ENCODE measurements at places on chromosomes 1 and 21. TPM values are rescaled to one million over a fixed set of nuclear protein-coding genes. Genes with fewer than 3 reads are reported as not detected.

- no peak for DNase-seq
Observed at GRCh38 chr21:26441149-26441548, 131.9 kb downstream of the CYYR1 start.

The KPNA6 gene
- total RNA-seq = 58.9 TPM

DNA sequence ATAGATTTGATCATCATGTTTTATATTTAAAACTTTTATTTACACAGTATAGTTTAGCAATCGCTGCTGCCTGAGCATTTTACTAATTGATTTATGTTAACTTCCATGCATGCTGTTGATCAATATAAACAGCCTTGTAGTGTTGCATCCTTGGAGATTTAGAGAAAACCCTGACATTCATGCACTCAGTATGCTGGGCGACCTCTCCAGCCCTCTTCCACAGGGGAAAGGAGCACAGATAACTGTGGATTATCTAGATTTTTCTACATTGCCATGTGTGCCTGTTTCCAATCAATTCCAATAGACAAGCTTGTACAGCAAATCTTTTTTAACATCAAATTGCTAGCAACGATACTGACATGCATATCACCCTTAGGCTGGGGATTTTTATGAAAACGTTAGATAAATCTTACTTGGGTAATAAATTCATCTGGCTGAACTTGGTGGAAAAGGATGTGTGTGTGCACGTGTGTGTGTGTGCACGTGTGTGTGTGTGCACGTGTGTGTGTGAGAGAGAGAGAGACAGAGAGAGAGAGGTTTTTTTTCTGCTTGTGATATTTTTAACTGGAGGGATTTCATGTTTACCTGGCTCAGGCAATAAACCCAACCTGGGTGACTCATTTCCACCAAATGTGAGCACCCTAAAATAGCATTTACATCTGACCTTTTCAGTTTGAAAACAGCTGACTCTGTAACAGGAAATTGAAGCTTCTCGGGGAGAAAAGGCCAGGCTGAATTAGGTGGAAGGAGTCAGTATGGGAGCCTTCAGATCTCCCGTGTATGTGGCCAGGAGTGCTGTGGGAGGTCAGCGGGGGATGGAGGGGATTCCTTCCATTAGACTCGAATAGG is 339.8 kb downstream of the PRDM2 start:
- no peak for DNase-seq

DNA sequence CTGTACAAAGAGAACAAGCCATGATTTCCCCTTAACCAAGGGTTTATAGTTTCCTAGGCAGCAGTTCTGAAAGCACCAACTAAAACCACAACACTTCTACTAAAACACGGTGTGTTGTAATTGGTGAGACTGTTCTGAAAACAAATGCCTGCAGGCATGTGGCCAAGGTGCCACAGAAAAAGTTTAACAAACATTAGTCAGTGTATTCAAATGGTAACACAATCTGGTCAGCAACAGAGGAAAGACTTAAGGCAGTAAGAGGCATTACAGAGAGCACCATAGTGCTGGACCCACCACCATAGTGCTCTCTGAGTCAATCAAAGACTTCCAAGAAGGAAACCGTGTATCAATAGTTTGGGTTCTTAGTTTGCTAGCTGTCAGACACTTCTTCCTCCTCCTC is 16.7 kb downstream of the SNIP1 start:
- DNase-seq = no peak

DNA sequence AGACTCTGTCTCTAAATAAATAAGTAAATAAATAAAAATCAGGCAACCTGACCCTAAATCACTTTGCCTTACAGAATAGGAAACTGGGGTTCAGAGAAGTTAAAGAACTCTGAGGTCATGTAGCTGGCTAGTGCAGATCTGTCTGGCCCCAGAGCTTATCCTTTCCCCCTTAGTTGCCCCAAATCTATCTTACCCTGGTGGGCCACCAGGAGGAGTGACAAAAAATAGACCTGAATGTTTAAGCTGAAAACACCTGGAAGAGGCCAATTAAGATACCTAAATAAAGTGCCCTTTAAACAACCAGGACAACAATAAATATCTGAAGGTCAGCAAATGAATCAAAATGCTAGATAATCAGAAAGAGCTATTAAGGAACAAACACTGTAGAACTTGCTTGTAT is 59.7 kb downstream of the TEX35 start:
- no peak for DNase-seq

DNA sequence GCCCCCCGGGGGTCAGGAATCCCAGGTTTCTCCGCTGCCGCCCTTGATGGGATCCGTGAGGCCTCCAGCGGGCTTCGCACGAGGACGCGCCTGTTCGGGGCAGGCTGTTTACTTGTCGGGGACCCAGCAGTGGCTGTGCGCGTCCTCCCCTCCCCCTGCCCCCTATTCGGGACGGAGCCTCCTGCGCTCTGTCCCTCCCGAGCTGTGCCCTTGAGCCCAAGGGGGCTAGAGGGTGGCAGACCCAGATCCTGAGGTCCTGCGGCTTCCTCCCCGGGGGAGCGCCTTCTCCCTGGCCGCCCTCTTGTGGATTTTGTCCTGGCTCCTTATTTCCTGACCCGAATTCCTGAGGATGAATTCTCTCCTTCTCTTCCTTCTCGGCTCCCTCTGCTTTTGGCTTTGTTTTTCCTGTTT is 38.4 kb downstream of the PIK3CD start:
- DNase-seq = peak; percentile 38

DNA sequence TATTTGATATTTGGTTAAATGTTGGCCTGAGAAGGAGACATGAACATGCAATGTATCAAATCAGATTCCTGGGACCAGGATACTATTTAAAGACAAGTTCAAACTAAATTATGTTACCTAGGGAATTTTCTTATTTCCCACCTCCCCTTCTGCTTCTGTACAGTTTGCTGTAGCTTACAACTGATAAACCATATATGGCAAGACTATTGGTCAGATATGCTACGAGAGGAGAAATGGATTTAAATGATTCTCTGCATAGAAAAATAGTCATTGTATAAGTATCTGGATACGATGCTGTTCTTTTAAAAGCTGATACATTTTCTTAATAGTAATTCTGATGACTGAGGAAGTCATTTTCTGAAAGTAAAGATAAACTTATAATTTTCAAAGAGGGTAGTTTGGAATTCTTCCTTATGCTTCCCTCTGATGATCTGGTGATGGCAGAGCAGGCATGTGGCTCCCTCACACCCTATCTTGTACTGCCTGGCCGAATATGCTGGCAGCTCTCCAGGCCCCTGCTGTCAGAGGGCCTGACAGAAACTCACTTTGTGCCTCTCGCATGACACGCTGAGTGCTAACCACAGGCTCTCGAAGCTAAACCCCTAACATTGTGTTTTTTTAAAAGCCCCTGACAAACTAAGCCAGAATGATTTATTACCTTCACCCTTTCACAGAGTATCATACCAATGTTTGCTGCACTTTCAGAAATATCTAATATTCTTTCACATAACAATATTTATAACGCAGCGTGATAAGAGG is 19.4 kb downstream of the RRP15 start:
- DNase-seq = no peak

GRCh38 chr1:175373786-175374623 is 181.4 kb upstream of the KIAA0040 start:
- DNase-seq = peak; percentile 16

The PRELP gene
- 6.6 TPM for total RNA-seq

GRCh38 chr1:244047621-244048255 is 3.3 kb upstream of the ZBTB18 start:
- DNase-seq = peak; percentile 75

The ACADM gene
- 92.7 TPM for total RNA-seq

DNA sequence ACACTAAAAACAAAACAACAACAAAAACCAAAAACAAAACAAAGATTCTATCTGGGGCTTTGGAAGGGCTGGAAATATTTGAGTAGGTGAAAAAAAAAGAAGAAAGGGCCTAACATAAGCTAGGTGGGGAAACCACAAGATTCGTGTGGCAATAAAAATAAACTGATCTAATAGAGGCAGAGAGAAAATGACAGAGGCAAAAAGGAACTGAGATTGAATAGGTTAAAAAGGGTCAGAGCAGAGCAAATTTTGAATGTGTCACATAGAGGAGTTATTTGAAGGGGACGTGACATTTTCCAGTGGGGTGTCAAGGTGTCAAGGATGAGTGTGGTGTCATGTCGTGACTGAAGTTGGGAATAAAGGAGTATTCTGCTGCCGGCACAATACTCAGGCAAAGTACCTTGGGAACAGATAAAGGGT is 65.2 kb upstream of the RALGPS2 start:
- no peak for DNase-seq

- no peak for DNase-seq
Observed at GRCh38 chr1:182807907-182808306, 18.3 kb downstream of the NPL start.

The OR6N1 gene
- not detected for total RNA-seq

The RAB3GAP2 gene
- 30.7 TPM for total RNA-seq

The FCRL2 gene
- 1.2 TPM for total RNA-seq

DNA sequence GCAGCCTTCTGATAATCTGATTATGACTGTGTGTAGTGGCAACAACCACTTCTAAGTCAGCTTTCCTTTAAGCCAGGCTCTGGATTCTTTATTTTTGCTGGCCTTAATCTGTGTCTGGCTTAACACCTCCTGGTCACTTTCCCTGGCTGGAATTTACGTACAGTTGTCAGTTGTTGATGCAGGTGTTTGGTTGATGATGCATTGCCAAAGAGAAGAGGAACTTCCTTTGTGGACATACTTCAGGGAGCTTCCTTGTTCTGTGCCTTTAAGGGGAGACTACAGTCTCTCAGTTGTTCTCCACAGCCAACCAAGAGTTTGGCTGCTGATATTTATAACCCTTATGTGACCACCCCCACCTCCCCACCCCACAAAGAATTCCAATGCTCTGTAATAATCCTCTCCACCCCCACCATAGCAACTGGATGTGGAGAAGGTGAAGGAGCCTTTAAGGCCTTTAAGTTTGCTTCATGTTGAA is 96.0 kb upstream of the BMP8A start:
- DNase-seq = no peak

DNA sequence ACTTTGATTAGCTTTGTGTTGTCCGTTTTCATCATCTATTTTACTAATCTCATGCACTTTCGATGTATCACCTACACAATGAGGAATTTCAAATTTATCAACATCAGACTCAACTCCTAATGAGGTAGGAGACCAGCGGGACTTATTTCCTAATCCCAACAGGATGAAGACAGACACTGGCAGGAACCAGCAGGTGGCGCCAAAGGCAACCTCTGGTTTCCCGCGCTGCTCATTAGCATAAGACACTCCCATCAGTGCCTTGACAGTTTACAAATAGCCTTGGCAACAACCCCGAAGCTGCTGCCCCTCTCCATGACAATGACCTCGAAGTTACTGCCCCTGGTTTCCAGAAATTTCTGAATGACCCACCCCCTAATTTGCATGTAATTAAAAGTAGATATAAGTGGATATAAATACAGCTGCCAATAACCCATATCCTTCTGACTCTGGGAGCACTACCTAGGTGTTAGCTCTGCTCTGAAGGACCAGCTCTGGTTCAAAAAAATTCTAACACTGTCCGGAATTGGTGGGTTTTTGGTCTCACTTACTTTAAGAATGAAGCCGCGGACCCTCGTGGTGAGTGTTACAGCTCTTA is 974.8 kb downstream of the ADGRL2 start:
- DNase-seq = no peak

GRCh38 chr1:213032651-213033050 is 17.0 kb upstream of the ANGEL2 start:
- DNase-seq = no peak

DNA sequence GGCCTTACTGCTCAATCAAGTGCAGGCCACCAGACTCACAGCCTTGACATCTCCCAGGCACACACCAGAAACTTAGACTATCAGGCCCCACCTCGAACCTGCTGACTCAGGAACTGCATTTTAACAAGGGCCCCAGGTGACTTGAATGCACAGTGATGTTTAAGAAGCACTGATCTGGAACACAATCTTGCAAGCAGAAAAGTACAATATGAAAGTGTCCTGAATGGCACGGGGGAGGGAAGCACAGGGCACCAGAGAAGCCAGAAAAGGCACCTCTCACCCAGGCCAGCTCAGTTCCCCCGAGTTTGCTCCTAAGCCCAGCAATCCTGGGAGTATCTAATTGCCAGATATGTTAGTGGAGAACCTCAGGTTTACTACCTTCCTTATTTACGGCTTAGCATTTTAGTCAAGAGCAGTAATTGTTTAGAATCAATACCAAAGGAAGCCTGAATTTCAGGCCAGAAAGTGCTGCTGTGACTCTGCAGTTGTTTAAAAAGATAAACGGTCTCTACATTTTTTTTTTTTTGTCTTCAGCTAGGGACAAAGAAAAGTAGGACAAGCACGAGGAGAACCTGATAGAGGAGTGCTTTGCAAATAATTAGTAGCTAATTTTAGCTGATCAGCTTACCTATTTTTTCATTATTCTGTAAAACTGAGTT is 50.9 kb upstream of the CDC42BPA start:
- no peak for DNase-seq

The CA14 gene
- total RNA-seq = 0.28 TPM

The PUM1 gene
- total RNA-seq = 118 TPM

The A3GALT2 gene
- not detected for total RNA-seq

DNA sequence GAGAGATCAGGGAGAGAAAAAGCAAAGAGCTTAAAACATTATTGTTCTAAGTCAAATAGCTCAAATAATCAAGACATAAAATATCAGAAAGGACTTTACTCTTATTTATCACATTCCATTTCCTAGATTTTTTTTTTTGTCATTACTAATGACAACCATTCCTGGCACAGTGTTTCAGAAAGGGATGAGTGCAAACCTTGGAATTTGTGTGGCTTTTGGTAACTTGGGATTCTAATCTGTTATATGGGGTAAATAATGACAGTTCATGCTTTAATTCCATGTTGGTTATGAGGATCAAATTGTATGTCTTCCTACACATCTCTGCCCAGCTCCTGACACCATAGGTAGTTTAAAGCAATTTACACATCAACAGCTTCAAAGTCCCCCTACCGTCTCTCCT is 358.4 kb upstream of the ADGRL4 start:
- DNase-seq = no peak

The WNT2B gene
- 8.8 TPM for total RNA-seq

- no peak for DNase-seq
Observed at GRCh38 chr1:201506092-201506491, 831 bp downstream of the CSRP1 start.

- DNase-seq = no peak
Observed at GRCh38 chr1:32652244-32652962, 1.4 kb downstream of the RBBP4 start.

The PDPN gene
- 4.1 TPM for total RNA-seq

Data from left colon (tissue), 2 donors.